ENCODE measurements at places on chromosomes 16 and 17.

DNA sequence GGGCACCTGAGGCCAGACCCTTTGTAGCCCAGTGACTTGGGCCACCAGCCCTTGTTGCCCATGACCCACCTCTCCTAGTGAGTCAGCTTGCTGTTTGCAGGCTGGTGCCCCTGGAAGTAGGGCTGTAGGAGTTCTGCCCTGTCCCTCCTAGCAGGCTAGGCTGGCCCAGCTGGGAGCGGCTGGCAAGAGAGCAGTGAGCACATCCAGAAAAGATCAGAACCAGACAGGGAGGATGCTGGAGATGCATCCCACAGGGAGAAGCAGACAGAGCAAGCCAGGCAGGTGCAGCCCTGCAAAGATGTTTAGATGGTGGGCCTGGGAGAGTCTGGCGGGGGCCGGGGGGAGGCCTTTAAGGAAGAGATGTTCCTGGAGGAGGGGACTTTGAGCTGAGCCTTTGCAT, 2.4 kb downstream of the SLC5A10 start:
- DNase-seq = no peak

DNA sequence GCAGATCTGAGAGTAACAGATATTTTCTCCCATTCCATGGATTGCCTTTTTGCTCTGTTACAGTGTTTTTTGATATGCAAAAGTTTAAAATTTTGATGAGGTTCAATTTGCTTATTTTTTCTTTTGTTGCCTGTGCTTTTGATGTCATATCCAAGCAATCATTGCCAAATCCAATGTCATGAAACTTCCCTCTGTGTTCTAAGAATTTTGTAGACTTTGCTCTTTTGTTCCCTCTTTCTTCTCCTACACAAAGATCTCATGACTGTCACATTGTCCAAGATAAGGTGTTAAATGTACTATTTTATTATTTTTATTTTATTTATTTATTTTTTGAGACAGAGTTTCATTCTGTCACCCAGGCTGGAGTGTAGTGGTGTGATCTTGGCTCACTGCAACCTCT, 18.9 kb upstream of the KCNH6 start:
- DNase-seq = no peak

- DNase-seq = no peak
Observed at GRCh38 chr16:25419681-25420080, 162.0 kb upstream of the ZKSCAN2 start.

GRCh38 chr16:11988258-11988978, 11.9 kb downstream of the SNX29 start:
- DNase-seq = no peak

- DNase-seq = no peak
Observed at GRCh38 chr17:75159196-75160031, 5.1 kb upstream of the JPT1 start.

GRCh38 chr17:75822119-75822799, 21.9 kb downstream of the UNC13D start:
- no peak for DNase-seq

GRCh38 chr16:86477642-86478041, 32.7 kb upstream of the FOXF1 start:
- DNase-seq = no peak

- no peak for DNase-seq
Observed at GRCh38 chr16:14505846-14506245, 124.2 kb downstream of the PARN start.

DNA sequence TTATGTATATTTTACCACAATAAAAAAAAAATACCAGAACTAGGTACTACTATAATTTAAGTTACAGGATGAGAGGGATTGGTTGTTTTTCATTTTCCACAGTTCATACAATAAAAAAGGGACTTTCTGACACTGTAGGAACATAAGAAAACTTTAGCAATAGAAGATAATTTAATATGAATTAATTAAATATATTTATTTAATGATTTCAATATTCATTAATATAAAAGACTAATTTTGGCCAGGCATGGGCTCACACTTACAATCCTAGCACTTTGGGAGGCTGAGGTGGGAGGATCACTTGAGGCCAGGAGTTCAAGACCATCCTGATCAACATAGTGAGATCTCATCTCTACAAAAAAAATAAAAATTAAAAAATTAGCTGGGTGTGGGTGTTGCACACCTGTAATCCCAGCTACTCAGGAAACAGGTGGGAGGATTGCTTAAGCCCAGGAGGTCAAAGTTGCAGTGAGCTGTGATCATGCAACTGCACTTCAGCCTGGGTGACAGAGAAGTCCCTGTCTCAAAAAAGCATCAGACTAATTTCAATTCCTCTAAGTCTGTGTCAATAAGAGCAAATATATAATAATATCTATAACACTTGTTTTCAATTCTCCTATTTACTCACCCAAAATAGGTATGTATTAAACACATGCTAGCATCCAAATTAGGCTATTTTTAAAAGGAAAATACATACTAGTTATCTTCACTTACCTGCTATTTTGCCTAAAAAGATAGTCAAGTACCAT, 79.6 kb downstream of the BRIP1 start:
- no peak for DNase-seq

- DNase-seq = no peak
Observed at GRCh38 chr17:38616361-38616760, 10.6 kb upstream of the SRCIN1 start.

DNA sequence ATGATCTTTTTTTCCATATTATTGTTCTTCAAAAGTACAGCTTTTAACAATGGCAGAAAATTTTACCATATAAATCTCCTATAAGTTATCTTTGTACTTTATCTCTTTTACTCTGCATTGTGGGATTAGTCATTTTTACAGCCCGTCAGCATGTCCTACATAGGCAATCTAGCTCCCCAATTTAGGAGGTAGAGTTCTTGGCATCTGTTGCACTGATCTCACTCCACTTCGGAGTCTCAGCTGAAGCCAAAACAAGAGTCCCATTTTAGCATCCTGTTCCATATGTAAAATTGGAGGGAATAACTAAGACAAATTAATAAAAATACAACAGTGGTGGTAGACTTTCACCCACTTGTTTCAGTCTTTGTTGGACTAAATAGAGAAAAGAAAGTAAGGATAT, 31.1 kb upstream of the PRSS54 start:
- no peak for DNase-seq

GRCh38 chr16:48317614-48318315, 67.4 kb downstream of the SIAH1 start:
- no peak for DNase-seq

GRCh38 chr16:10729104-10730048, 14.3 kb upstream of the NUBP1 start:
- no peak for DNase-seq

DNA sequence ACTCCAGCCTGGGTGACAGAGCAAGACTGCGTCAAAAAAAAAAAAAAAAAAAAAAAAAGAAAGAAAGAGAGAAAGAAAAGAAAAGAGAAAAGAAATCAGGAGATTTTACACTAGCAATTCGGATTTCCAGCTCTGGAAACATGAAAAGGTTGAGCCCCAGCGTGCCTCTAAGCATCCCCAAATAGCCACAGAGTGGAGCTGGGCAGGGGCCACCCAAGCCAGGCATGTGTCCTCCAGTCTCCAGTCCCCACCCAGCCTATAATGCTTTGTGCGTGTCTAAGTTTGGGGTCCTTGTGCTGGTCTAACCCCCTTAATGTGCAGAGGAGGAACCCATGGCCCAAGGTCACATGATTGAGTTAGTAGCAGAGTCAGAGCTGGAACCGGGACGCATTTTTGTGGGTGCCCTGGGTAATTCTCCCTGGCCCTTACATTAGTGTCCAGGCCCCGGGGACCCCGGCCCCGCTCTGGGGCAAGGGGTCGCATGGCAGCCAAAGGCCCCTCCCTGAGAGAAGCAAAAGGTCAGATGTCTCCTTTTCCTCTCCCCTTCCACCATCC, 19.9 kb downstream of the ADAM11 start:
- DNase-seq = no peak

DNA sequence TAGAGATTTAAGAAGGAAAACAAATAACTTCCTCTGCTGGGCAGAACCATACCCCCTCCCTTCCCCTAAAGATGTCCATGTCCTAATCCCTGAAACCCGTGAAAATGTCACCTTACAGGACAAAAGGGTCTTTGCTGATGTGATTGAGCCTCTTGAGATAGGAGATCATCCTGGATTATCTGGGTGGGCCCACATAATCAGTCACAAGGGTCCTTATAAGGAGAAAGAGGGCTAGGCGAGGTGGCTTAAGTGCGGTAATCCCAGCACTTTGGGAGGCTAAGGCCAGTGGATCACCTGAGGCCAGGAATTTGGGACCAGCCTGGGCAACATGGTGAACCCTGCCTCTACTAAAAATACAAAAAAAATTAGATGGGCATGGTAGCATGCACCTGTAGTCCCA, 12.0 kb upstream of the SLC39A11 start:
- DNase-seq = no peak

All from renal cortex interstitium (tissue), 15 donors.